ENCODE measurements at places on chromosomes 11 and 22.

DNA sequence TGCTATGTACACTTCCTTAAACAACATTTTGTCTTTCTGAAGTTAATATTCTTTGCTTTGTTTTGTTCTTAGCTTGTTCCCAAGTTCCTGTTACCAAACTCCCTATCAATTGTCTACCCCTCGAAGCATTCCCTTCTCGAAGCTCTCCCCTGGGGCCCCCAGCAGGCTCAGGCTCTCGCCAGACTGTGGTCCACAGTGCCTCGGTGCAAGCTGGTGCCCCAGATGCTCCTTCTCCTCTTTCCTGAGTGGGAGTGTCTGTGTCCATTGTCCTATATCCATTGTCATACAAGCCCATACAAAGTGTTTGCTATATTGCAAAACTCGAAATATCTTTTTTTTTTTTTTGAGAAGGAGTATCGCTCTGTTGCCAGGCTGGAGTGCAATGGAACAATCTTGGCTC lies 51.7 kb upstream of the RTL6 start:
- no peaks in the 10 kb centered on the region for H3K36me3 ChIP-seq
- H3K27me3 ChIP-seq = no peaks in the 10 kb centered on the region
- H3K27ac ChIP-seq = no peak overlapping the region
- H3K4me1 ChIP-seq = no peaks in the 10 kb centered on the region

- peak; percentile 56 for DNase-seq
- no peak overlapping the region for H3K27ac ChIP-seq
- H3K4me3 ChIP-seq = no peak overlapping the region
- H3K36me3 ChIP-seq = no peaks in the 10 kb centered on the region
- peaks cover 13% of the 10 kb centered on the region for H3K4me1 ChIP-seq
These were observed 24.2 kb upstream of the KCNJ11 start for GRCh38 chr11:17412488-17413180.

GRCh38 chr11:63802637-63803414 lies 10.4 kb upstream of the SPINDOC start:
- DNase-seq = peak; percentile 57
- H3K27me3 ChIP-seq = no peaks in the 10 kb centered on the region
- no peaks in the 10 kb centered on the region for H3K4me1 ChIP-seq
- H3K4me3 ChIP-seq = no peak overlapping the region

DNA sequence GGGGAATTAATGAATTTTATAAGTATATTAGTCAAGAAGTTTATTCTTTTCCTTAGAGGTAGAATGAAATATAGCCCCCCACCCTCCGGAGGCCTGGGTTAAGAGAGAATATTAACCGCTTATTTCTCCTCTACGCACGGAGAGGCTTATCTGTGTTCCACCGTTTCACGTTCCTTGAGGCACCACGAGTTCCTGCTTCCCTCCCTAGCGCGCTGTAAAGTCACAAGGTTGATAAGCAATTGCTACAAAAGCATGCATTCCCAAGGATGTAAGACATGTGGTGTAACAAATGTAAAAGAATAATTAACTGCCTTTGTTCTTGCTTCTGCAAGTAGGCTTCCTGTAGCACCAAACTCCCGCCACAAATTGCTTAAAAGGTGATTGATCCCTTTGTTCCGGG lies 1.5 kb upstream of the ANKRD42 start:
- no peaks in the 10 kb centered on the region for H3K27me3 ChIP-seq
- no peak for DNase-seq
- peaks cover 3% of the 10 kb centered on the region for H3K4me1 ChIP-seq
- peak overlapping the region; percentile 68 for H3K4me3 ChIP-seq

GRCh38 chr11:5620651-5621521 lies 3.9 kb upstream of the TRIM34 start:
- peaks cover 3% of the 10 kb centered on the region for H3K4me1 ChIP-seq
- no peaks in the 10 kb centered on the region for H3K36me3 ChIP-seq
- DNase-seq = no peak
- H3K4me3 ChIP-seq = no peak overlapping the region
- no peaks in the 10 kb centered on the region for H3K27me3 ChIP-seq
- H3K27ac ChIP-seq = no peak overlapping the region
